Effector CD4-positive, alpha-beta T cell (primary cell): ENCODE measurements at places on chromosomes 5 and 9.

DNA sequence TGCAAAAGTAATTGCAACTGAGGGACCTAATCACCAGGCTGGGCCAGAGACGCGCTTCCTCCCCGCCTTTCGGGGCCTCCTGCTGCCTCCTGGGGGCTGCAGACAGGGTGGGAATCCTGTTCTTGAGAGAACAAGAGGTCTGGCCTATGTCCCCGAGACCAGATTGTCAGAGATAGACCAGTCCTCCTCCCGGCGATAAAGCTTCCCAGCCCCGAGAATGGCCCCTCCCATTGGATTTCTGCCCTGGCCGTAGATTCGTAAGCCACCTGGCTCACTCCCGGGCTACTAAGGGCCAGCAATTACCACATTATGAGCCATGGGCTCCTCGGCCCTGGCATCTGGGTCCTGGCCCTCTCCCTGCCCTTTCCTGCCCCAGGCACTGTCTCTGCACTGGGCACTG, 70.4 kb downstream of the HRH2 start:
- DNase-seq, result no peak

GRCh38 chr9:125370786-125371185, 109.2 kb downstream of the GAPVD1 start:
- no peak for DNase-seq

DNA sequence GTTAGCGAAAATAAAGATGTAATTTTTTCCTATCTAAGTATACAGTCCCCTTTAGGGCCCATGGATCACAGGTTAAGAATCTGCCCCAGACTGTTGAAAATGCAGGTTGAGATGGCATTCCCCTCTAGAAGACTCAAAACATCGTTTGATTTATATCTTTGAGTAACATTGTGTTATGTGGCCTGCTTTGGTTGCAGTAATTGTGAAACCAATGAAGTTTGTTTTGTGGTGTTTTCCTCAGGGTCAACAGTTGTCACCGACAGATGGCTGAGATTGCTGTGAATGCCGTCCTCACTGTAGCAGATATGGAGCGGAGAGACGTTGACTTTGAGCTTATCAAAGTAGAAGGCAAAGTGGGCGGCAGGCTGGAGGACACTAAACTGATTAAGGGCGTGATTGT, 7.8 kb downstream of the CCT5 start:
- DNase-seq, result no peak

DNA sequence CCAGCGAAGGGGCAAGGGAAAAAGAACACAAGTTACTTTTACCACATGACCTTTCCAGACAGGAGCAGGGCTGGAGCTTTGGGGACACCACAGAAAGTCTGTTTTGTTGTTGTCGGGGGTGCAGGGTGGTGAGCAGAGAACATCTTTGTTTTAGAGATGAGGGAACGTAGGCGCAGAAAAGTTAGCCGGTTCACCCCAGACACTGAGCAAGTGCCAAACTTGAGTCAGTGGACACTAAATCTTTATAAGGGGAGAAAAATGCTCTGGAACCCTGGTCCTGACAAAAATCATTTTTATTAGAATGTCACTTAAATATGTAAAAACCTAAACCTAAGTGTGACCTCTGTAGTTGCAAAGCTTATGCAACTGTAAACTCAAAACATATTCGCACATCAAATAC, 126.4 kb upstream of the GAS1 start:
- DNase-seq, result no peak

- no peak for DNase-seq
Measured at GRCh38 chr5:175479125-175479881, 943 bp downstream of the SFXN1 start.

DNA sequence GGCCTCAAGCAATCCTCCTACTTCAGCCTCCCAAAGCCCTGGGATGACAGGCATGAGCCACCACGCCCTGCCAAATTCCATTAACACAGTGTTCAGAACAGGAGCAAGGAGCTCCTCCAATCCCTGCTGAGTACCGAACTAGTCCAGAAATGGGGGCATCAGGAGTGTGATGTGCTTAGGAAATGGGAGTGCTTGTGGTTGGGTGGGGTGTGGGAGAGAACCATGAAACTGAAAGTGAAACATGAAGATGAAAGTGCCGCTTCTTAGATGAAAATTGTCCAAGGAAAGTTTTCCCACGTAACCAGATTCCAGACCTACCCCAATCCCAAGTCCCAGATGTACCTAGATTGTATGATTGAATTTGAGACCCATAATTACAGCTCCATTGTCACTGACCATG, 16.7 kb upstream of the ZNF131 start:
- no peak for DNase-seq

GRCh38 chr5:90174236-90174635, 235.3 kb downstream of the CETN3 start:
- DNase-seq, result no peak

GRCh38 chr5:150213530-150213929, 23.7 kb downstream of the SLC6A7 start:
- no peak for DNase-seq

GRCh38 chr5:81848362-81848880, 97.5 kb upstream of the SSBP2 start:
- no peak for DNase-seq

DNA sequence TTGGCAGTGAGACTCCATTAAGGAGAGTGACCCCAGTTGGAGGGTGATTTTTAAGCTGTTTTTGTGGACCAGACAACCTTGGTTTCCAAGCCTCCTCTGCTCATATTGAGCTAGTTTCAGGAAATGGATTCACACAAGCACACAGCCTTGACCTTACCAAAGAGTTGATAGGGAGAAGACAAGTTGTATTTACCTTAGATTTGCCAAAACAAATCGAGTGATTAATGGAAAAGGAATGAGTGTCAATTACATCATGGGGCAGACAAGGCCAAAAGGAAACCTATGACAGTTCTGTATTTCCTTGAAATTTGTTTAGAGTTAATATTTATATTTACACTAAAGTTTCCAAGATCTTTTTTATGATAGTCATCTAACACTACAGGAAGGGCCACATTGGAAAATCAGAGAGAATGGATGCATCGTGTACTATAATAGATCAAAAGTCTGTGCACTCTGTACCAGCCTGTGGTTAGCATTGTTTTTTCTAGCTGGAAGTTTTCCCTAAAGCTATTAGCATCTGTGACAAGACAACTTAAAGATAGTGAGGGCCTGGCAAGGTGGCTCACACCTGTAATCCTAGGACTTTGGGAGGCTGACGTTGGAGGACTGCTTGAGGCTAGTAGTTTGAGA, 86.0 kb upstream of the FER start:
- no peak for DNase-seq

DNA sequence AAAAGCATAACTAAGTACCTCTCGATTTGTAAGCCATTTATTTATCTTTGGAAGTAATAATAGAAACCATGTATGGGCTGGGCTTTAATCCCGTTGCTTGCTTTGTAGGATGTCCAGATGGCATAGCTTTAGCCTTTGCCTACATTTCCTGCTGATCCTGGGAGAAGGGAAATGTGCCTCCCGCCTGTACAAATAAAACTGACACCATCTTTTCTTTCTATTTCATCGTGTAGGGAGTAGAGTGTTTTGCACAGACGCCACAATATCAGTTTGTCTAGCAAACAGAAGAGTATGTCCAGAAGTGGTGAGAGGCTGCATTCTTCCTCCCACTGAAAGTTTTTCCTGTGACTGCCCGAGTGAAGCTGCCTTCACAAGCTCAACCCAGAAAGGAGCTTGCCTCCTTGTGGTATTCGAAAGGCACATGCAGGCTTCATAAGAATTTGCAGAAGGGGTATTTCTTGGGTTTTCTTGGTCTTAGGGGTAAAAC, 24.7 kb upstream of the TJP2 start:
- DNase-seq, result no peak

DNA sequence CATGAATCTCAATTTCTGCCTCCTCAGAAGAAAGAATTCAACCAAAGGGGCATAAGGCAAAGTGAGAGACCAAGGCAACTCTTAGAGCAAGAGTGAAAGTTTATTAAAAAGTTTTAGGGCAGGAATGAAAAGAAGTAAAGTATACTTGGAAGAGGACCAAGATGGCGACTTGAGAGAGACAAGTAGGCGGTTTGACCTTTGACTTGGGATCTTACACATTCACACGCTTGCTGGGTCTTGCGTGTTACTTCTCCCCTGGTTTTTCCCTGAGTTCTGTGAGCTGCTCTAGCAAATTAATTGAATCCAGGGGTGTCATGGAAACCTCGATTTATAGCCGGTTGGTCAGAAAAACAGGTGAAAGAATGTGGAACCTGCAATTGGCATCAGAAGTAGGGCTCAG, 7.0 kb downstream of the ZNF346 start:
- no peak for DNase-seq

DNA sequence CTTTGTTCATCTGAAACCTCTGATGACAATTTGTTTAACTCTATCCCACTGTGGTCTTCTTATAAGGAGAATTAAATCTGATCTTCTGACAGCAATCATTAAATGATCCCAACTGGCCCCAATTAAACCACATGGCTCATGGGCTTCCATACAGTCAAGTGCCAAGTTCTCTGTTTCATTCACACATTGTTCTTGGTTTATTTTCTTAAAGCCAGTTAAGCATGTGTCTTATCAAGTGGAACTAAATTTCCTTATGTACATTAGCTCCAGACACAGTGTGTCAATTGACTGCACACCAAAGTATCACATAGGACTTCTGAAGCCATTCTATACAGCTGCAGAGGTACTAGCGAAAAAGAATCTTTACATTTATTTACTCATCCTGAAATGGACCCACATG, 51.2 kb downstream of the MEF2C start:
- DNase-seq, result no peak

DNA sequence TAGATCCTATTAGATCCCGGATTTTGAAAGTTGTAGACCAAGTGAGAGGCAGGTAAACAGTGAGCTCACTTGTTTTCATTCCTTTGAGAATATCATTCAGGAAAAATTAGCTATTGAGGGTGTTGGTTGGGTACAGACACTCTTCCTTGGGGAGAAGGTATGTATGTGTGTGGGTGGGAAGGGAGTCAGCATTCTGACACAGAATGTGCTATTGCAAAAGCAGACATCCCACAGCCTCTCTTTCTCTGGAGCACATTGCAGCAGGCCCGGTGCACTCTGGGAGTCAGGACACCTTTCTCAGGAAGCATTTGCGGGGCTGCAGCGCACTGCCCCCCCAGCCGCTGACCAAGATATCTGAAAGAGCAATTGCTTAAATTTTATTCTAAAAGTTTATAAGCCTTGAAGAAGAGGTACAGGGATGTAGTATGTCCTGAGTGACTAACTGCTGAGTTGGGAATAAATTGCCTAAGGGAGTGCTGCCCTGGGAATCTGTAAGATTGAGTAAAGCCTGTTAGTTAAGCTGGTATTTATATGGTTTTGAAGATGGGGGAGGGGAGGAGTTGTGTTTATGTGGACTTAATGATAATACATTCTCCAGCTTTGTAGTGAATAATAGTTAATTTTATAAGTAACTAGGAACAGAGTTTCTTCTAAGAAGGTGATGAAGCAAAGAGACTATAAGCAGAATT, 5.2 kb downstream of the TNFAIP8 start:
- DNase-seq, result no peak

DNA sequence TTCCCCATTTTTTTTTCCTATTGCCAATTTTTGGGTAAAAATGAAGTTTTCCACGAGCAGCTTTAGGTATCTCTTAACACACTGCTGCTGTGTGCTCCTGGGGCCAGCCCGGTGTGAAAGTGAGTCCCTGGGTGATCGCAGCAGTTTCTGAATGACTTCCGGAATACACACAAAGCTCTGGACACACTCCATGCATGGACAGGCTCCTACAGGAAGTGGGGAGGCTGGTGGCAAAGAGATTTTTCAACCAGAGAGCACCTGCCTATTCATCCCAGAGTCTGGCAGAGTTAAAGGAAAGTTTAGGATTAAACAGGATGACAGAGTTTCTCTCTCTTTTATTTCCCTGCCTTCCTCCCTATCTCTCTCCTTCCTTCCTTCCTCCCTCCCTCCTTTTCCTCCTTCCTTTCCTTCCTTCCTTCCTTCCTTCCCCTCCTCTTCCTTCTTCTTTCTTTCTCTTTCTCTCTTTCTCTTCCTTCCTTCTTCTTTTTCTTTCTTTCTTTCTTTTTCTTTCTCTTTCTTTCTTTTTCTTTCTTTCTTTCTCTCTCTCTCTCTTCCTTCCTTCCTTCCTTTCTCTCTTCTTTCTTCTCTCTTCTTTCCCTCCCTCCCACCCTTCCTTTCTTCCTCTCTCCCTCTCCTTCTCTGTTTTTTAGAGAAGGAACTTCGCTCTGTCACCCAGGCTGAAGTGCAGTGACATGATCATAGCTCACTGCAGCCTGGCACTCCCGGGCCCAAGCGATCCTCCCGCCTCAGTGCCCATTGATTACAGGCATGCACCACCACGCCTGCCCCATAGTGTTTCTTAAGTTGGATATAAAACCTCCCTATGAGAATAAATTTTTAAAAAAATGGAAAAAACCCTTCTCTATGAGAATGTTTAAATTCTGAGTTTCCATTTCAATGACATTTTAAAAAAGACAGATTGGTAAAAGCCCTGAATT, 38.7 kb upstream of the UBTD2 start:
- DNase-seq, result no peak

DNA sequence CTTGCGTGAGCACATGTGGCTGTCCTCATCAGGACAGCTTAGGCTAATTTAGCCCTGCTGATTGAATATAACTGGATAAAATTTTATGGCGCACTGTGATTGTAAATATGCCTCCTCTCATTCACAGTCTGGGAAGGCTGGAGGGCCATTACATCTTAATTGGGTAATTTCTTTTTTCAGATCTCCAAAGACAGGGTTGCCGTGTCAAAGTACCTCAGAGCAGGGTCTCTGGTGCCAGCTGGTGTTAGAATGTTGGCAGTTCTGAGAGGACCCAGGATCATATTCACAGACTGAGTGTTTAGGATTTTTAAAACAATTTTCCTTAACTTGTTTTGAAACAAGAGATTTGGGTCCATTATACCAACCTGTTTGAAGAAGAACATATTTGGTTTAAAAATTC, 455.7 kb upstream of the TLE4 start:
- DNase-seq, result no peak

DNA sequence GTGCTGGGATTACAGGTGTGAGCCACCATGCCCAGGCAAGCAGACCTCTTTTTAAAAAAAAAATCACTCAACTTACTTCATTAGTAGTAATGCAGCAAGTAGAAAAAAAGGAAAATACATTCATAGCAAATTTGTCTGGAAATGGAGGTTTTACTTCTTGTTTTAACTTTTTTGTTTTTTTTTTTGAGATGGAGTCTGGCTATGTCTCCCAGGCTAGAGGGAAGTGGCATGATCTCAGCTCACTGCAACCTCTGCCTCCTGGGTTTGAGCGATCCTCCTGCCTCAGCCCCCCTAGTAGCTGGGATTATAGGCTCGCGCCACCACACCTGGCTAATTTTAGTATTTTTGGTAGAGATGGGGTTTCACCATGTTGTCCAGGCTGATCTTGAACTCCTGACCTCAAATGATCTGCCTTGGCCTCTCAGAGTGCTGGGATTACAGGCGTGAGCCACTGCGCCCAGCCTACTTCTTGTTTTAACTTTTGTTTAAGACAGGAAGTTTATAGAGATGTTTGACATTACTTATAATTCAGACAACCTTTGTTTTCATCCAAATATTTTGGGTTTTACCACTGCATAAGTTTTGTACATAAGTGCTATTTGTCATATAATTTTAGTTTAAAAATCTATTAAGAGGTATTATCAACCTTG, 26.5 kb downstream of the UBE2R2 start:
- no peak for DNase-seq
